Dermis microvascular lymphatic vessel endothelial cell (primary cell): ENCODE measurements at places on chromosomes 13 and 19. TPM values are rescaled to one million over a fixed set of nuclear protein-coding genes. Genes with fewer than 3 reads are reported as not detected.

DNA sequence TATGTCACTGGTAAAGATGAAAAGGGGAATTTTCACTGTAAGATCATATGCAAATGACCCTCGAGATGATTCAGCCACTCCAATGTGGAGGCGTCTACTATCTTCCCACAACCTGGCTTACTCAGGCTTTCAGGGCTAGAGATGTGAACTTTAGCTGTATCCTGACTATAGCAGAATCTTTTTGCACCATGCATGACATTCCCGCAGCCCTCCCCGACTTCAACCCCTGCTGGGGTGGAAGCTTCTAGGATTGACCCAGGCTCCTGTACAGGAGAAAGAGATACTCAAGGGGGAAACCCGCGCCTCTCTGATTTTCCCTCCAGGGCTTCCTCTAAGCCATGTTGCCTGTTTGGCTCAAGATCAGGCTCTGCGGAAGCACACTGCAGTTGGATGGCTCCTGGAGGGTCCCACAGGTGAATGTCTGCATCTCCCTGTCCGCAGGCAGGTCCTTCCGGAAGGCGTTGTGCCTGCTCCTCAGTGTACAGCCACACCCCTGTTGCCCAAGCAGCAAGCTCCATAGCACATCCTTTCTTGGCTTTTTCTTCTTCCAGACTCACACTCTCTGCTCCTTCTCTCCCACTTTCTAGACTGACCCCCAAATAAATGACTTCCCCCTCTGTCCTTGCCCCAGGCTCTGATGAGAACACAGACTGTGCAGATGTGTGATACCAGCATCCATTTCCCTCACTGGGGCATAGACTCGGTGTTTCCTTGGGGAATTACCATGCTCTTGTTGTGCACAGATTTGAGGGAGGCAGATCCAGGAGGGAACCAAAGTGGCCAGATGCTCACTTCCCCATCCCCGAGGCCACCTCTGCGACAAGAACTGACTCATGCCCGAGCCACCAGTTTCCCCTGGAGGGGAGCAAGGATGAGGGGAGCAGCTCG is 29.1 kb upstream of the POP4 start:
- DNase-seq = no peak

DNA sequence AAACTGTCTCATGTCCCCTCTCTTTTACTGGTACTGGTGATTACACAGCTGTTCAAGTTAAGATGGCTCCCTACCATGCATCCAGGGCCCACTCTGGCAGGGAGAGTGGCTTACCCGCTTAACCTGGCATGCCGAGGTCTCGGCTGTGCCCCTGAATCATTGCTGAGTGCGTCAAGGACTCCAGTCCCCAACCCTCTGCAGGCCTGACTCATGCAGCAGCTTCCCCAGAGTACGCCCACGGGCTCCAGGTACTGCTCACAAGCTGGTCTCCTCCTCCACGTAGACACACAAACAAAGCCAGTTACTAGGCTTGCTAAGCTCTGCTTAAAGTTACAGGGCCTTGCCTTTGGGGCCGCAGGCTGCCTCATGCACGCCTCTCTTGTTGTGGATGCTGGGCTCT is 447.4 kb downstream of the COG6 start:
- no peak for DNase-seq

DNA sequence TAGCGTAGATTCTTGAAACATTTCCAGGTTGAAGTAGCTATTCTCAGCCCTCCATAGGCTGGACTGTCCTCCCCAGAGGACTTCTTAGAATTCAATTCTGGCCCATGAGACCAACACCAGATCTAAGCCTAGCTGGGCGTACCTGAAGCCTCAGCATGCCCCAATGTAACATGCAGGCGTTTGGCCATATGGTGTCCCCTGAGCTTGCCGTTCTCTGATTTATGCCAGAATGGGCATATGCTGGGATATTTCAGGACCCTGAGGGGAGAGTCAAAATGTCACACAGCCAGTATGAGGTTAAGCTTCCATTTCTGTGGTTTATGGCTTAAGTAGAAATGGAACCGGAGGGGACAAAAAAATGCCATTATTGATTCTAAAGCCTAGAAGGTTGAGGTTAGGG is 317.7 kb upstream of the OBI1 start:
- no peak for DNase-seq

DNA sequence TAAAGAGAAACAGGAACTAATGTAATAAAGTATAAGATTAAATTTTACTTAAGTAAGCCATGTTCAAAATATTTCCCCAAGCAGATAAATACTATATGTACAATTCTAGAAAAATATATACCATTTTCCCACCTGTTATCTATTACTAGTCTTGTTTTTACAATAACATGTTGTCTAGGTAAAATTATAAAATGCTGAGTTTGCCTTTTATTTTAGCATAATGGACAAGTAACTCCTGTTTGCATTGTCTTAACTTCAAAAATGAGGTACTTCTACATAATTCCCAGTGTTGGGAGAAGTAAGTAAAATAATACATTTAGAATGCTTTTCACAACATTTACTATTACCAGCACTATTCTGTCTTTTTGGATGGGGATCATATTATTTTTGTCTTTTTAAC is 800.5 kb downstream of the SLITRK6 start:
- no peak for DNase-seq

DNA sequence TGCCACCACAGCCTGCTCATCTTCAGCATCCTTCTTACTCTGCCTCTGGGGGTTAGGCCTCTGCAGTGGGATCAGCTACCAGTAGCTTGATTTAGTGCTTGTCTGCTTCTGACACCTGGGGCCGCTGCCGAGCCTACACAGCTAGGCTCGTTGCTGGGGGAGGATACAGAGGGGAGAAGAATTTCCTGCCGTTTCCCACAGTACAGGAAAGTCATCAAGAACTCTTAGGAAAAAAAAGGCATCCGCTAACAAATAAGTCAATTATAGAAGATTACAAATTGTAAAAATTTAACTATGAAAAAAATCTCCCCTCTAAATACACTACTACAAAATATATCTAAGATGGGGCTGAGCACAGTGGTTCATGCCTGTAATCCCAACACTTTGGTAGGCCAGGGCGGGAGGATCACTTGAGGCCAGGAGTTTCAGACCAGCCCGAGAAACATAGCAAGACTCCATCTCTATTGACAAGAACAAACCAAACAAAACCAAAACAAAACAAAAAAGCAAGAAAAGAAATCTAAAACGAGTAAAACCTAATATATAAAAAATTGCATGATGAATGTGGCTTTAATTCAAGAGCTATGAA is 26.7 kb downstream of the LATS2 start:
- peak; percentile 82 for DNase-seq

DNA sequence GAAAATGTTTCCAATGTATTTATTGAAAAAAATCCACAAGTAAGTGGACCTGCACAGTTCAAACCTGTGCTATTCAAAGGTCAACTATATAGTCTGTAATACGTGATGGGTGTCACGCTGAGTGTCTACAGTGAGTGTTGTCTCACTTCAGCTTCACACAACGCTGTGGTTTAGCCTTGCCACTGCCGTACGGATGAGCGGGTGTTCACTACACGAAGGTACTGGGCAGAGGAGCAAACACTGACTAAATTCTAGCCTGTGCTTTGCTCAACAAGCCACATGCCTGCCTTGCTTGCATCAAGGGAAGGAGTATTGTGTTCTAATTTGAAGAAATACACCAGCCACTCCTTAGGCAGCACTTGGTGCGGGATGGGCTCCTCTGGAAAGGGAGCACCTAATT is 3.4 kb upstream of the FFAR3 start:
- no peak for DNase-seq

DNA sequence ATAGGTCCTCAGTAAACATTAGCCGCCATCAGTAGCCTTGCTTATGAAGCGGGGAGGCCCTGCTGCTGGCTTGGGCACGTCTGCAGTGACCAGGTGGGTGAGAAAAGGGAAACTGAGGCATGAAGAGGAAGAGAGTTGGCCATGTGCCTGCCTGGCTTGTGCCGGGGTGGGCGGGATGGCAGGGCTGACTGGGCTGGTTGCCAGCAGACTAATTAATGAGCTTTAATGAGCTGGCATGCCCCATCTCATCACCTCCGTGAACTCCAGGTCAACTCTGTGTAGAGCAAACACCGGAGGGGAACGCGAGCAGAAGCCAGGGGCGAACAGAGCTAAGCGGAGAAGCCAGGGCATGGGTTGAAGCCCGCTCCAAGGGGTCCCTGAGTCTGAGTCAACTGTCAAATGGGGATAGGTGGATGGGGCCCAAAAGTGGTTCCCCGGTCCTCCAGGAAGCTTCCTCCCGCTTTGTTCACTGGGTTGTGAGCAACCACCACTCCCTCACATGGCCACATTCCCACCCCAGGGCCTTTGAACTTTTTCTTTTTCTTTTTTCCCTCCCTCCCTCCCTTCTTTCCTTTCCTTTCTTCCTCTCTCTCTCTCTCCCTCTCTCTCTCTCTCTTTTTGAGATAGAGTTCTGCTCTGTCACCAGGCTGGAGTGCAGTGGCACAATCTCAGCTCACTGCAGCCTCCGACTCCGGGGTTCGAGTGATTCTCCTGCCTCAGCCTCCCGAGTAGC is 8.7 kb downstream of the NR2F6 start:
- DNase-seq = no peak

- DNase-seq = peak; percentile 14
Measured at GRCh38 chr13:112968910-112969691, at the start of gene MCF2L. TSS of gene MCF2L (plus strand) at chr13:112969214. CDS start at chr13:112969380, 166 bp downstream.

GRCh38 chr13:94709001-94709834 is 3.1 kb downstream of the SOX21 start:
- no peak for DNase-seq

DNA sequence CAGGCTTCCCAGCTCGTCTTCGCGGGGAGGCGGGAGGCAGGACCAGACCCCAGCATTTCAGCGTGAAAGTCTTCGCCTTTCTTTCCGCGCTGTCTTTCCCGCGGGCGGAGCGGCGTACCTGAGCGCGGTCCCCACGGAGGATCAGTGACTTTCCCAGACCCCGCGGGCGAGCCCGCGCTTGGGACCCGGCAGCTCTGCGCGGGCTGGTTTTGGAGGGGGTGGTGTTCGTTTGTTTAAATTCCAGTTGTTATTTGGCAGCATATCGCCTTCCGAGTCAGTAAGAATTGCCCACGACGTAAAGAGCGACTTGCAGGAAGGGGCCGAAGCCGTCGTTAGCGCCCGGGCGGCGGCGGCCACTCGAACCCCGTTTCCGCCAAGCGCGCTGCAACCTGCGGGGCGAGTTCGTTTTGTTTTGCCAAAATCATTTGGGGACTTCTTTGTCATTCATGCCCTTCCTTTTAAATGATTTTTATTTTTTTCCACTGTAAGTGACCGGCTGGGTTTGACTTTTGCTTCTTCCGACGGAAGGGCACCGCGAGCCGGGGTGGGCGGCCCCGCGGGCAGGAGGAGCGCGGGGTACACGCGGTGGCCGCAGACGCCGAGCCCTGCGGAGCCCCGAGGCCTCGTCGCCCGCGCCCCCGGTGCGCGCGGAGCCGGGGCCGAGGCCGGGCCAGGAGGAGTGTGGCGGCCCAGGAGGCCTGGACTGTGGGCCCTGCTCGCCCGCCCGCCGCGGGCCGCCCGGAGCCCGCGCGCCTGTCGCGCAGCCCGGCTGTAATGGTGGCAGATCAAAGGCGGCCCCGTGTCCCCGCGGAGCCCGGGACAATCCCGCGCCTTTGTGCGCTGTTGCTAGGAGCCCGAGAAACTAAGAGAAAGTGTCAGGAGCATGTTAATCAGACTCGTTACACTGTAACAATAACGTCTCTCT is 75.9 kb downstream of the ZIC5 start:
- DNase-seq = no peak

DNA sequence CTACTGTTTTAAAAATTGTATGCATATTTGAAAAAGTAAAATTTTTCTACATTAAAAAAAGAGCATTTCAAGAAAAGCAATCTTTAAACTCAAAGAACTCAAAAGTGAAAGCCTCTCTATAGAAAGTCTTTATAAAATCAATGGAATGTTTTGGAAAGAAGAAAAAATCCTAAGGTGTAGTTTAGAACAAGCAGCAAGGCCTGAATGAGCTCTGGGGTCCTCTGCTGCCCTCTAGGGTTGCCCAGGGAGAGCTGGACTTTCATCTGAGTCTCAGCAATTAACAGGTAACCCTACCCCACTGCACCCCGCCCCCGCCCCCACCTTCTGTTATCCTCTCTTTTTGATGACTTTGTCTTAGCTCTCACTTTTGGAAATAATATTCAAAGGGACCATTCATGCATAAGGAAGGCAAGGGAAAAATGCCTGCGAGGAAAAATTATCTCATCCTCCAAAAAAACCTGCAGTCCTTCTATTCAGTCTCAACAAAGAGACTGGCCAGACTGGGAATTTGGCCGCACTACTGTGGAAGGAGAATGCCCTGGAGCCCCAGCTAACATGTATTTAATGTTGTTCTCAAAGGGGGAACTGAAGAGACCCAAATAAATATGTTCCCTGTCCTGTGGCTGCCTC is 24.1 kb downstream of the SLC25A30 start:
- DNase-seq = peak; percentile 43

DNA sequence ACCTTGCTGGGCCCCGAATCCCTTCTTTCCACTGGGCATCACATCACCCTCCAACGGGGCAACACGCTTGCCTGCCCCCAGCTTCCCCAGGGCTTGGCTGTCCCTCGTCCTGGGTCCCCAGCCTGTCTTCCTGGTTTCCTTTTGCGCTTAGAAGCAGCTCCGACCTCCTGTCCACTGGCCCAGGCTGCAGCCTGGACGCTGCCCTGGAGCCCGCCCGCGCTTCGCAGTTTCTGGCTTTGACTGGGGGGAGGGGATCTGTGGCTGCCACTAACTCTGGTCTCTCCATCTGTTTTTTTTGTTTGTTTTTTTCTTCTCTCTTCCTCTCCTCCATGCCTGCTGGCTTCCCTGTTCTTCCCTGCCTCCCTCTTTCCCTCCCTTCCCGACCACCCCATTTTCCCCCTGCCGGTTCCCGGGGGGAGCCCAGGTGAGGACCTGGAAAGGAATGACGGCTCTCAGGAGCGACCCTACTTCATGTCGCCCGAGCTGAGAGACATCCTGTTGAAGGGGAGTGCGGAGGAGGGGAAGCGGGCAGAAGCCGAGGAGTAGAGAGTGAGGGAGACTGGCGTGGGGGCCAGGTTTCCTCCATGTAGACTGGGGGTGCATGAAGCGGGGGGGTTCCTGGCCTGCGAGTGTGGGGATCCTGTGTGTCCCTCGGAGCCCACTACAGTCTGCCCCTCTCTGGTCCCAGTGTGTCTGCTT is 11.5 kb upstream of the ILF3 start:
- DNase-seq = no peak

- DNase-seq = no peak
Measured at GRCh38 chr13:109910194-109910593, 123.8 kb upstream of the IRS2 start.

DNA sequence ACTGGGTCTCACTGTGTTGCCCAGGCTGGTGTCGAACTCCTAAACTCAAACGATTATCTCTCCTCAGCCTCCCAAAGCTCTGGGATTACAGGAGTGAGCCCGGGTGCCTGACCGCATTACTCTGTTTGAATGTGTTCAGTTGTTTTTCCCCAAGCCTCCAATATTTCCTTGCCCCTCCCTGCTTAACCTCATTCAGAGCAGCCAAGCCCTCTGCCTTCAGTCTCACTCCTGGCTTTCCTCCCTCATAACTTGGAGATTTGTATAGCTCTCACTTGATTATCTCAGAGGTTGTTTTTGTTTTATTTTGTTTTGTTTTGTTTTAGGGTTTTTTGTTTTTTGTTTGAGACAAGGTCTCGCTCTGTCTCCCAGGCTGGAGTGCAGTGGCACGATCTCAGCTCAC is 11.4 kb downstream of the EPHX3 start:
- no peak for DNase-seq

Gene ZNF793
- total RNA-seq = 0.39 and 1.0 TPM in 2 replicates

Gene RPL18
- total RNA-seq = 1,899 and 2,423 TPM in 2 replicates

Gene RETN
- not detected in 2 replicates for total RNA-seq

Gene FDX2
- total RNA-seq = 14.6 and 15.4 TPM in 2 replicates

Gene OR7G1
- not detected in 2 replicates for total RNA-seq

Gene MCEMP1
- total RNA-seq = not detected in 2 replicates

Gene HSPB6
- 0.13 and 0.25 TPM in 2 replicates for total RNA-seq
